ENCODE measurements at places on chromosomes 3 and 15. TPM values are rescaled to one million over a fixed set of nuclear protein-coding genes. Genes with fewer than 3 reads are reported as not detected.

DNA sequence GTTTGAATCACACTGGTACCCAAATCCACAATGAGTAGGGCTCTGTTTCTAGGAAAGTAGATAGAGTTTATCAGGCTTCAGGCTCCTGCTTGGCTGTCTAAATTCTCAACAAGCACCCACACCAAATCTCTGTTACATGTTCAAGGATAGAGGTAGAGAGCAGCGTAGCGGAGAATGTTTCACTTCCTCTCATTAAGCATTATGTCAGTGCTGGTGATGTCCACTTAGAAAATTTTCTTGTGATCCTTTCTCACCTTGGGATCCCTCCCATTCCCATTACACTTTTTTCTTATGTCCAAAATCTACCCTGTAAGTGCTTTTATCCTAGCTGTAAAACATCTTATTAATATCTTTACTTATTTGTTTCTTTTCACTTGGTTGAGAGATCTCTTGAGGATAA is 34.7 kb upstream of the GCSAM start:
- DNase-seq: no peak

NSMCE3 gene
- 6.8 TPM for total RNA-seq

MKRN2OS gene
- total RNA-seq: not detected

ATP2B2 gene
- 0.14 TPM for total RNA-seq

CLDN11 gene
- total RNA-seq: 2.7 TPM

RPL15 gene
- 1,001 TPM for total RNA-seq

GRCh38 chr3:128996726-128997125 is 2.9 kb upstream of the CFAP92 start:
- DNase-seq: no peak

- no peak for DNase-seq
Observed at GRCh38 chr3:107411056-107411455, 33.8 kb downstream of the CCDC54 start.
